ENCODE measurements at places on chromosomes 4 and X.
A peak's percentile ranks its signal among the peaks of the same experiment; 100 is the strongest.

DNA sequence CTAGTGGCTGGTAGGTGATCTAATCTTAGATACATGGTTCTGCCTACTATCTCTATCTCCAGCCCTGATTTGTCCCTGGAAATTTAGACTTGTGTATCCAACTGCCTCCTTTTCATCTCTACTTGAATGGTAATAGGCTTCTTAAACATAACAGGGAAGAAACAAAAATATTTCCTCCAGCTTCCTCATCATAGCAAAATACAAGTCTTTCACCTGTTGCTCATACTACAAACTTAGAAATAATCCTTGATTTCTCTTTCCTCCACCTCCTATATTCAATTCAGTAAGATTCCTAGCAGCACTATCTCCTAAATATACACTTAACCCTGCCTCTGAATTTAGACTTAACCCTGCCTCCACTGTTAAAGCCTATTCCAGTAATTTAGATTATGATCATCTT, 373.3 kb upstream of the ACTRT1 start:
- no peak for DNase-seq

DNA sequence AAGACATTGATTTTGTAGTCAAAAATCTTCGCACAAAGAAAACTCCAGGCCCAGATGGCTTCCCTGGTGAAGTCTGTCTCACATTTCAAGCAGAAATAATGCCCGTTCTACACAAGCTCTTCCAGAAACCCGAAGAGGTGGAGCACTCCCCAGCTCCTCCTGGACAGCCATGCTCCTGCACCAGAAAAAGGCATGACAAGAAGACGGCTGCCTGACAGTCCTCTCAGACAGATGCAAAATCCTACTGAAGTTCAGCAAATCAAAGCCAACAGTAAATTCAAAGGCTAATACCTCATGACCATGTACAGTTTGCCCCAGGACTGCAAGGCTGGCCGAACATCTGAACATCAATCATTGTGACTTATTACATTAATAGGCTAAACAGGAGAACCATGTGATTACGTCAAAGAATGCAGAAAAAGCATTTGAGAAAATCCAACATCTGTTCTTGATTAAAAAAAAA, 30.8 kb upstream of the MXD4 start:
- DNase-seq = no peak

DNA sequence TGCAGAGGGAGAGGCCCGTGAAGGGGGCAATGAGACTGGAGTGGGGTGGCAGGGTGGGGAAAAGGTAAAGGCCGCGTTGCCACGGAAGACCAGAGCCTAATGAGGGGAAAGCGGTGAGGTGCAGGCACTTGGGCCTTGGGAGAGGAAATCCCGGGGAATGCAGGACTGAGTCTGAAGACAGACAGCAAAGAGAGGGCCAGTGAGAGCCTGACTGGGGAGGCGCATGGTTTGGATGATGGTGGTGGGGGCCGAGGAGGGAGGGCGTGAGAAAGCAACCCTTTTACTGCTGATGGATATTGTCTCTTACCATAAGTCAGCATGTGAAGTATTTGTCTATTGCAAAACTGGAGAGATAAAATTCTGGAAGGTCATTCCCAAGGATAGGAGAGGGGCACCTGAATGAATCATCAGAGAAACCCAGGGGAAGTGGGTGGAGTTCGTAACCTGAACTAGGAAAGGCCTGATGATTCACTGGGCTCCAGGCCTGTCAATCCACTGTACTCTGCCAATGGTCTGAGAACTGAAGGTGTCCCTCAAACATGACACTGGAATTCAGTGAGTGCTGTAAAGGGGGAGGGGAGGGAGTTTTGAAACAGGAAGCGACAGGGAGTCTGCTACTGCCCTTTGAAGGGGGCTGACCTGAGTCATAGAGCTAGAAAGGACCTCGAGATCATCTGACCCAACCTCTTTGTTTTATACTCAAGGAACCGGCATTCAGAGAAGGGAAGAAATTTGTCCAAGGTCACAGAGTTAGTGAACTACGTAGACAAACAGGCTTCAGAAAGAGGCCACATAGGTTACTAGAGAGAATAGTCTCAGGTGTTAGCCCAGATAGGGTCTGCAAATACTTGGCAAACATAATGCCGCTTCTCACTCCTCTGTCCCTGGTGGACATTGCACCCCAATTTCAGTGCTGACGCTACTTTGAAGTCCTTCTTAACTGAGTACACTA, 52.2 kb downstream of the NALF2 start:
- no peak for DNase-seq

- no peak for DNase-seq
These were observed 1840.1 kb downstream of the PCDH7 start for GRCh38 chr4:32560306-32560705.

GRCh38 chrX:136619899-136620505, 28.0 kb upstream of the CD40LG start:
- DNase-seq = peak; percentile 55

GRCh38 chrX:152806035-152806434, 24.5 kb downstream of the CETN2 start:
- DNase-seq = no peak

DNA sequence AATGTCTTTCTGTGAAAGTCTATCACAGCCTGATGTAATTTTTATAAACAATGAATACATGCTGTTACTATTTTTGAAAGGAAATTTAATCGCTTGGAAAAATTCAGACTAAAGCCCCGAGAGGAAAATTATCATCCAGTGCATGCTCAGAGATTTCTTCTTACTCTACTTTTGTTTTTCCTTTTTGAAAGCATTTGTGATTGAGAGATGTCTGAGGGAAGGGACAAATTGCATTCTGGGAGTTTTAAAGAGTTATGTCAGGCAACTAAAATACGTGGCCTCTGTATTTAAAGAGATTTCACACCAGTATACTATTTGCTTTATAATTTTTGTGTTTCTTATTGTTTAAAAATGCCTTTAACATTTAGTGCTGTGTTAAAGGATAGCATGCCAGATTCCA, 1.4 kb upstream of the ZFX start:
- DNase-seq = peak; percentile 21

- DNase-seq = no peak
These were observed 76.7 kb downstream of the ABLIM2 start for GRCh38 chr4:8081621-8082516.

DNA sequence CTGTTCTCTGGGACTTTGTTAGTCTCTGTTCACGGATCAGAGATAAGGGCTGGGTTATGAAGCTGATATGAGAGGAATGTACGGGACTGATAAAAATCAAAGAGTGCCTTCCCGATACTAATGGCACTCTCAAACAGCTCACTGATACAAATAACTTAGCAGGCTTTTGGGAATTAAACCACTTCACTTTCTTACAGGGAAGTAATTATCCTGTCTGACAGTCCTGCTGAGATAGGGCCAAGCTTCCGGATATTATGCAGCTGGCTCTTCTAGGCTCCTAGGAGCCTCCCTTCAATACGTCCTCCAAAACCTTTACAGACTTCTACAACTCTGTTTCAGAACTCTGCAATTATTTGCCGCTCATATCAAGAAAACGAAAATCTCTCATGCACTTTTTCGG, 418.0 kb downstream of the NLGN4X start:
- DNase-seq = no peak

DNA sequence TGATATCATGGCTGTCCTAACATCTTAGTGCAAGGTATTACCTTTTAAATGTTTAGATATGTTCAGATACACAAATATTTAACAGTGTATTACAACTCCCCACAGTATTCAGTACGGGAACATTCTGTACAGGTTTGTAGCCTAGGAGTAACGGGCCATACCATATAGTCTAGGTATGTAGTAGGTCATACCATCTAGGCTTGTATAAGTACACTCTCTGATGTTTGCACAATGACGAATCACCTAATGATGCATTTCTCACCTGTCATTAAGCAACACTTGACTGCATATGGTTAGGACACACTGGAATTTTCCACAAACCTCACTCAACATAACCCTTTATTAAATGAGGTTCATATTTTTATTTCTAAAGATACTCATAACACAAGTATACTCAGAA, 67.7 kb downstream of the THOC2 start:
- DNase-seq = no peak

DNA sequence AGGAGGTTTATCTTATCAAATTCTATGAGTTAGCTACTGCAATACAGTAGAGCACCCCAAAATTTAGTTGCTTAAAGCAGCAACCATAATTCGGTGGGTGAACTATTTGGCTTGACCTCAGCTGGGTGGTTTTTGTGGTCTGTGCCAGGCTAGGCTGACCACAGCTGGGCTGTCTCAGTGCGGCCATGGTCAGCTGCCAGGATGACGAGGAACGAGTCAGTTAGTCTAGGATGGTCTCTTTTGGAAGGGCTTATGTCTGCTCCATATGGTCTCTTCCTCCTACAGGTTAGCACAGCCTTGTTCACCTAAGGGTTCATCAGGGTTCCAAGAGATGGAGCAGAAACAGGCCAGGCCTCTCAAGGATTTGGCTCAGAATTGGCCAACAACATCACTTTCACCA, 210.4 kb downstream of the PALLD start:
- DNase-seq = no peak

GRCh38 chr4:21989351-21989750, 40.8 kb upstream of the KCNIP4 start:
- no peak for DNase-seq

- DNase-seq = no peak
These were observed 10.2 kb upstream of the GRIA3 start for GRCh38 chrX:123173833-123174232.

DNA sequence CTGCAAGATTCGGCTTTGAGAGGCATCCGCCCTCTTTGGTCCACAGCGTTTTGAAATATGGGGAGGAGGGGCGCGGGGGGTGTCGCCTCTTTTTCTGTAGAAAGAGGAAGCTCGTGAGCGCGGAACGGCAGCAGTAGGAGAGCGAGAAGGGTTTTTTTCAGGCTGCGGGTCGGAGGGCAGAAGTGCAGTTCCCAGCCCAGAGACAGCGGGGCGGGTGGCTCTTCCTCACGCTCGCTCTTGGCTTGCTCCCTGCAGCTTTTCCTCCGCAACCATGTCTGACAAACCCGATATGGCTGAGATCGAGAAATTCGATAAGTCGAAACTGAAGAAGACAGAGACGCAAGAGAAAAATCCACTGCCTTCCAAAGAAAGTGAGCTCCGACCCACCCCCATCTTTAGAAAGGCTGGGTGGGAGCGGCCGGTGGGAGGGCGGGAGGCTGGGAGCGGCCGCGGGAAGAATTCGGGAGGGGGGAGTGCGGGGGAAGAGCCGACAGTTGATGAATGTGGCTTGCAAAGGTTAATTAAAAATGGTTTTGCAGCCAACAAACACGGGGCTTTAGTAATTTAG, 1.2 kb downstream of the TMSB4X start:
- DNase-seq = no peak

Measured in CD4-positive, alpha-beta T cell treated with Interleukin-12 subunit alpha and Interleukin-12 subunit beta, for 1 hour (primary cell).